ENCODE measurements at places on chromosomes 1 and 21.

- no peak for DNase-seq
These were observed 14.0 kb upstream of the PODN start for GRCh38 chr1:53047737-53048736.

GRCh38 chr1:108059945-108060344 lies 95.0 kb upstream of the VAV3 start:
- DNase-seq, result no peak

- no peak for DNase-seq
These were observed 76.5 kb downstream of the DHRS3 start for GRCh38 chr1:12541274-12542137.

GRCh38 chr1:162011337-162012012 lies 12.2 kb downstream of the OLFML2B start:
- DNase-seq, result no peak

- DNase-seq, result no peak
These were observed 172.2 kb upstream of the IRF2BP2 start for GRCh38 chr1:234782105-234782751.

DNA sequence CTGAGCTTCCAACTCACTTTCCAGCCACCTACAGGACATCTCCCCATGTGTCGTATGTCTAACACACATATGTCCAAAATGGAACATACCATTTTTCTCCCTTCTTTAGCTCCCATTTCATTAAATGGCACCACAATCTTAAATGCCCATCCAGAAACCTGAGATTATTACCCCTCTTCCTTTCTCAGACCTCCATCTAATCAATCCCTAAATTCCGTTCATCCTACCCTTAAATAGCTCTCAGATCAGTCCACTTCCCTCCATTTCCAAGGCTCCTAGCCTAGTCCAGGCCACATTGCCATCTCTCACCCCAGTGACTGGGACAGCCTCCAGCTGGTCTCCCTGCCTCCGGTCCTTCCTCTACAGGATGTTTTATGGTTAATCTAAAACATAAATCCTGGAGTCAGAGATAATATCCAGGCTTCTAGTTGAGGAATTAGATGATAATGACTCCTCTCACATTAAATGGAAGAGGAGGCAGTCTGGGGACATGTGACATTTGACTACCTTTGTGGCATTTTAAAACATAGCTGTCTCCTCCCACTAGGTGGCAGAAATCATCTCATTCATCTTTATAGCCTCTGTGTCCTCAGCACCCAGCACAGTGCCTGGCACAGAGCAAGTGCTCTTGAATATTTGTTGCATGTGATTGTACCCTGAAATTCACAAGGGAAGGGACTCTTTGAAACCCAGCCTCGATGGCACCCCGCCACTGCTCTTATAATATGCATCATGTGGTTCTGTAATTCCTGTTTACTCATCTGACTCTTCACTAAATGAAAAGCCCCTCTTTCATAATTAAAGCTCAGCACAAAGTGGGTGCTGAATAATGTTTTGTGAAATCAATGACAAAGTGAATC lies 102.3 kb downstream of the TMEM53 start:
- no peak for DNase-seq

GRCh38 chr1:12380326-12381249 lies 150.8 kb downstream of the VPS13D start:
- DNase-seq, result no peak

DNA sequence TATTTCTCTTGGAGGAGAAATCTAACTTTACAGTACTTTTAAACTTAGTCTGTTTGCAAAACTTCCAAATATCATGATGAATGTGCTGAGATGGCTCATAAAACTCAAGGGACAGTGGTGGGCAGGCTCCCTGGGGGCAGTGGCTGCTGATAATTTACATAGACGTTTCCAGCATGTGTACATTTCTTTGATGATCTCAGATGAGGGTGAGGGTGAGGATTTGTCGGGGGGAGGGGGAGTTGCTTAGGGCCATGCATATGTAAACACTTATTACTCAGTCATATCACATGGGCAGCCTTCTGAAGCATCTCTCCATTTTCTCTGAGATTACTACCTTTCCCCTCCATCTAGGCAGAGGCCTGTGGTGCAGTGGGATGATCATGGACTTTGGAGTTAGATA lies 152.9 kb upstream of the HMGB4 start:
- DNase-seq, result no peak

DNA sequence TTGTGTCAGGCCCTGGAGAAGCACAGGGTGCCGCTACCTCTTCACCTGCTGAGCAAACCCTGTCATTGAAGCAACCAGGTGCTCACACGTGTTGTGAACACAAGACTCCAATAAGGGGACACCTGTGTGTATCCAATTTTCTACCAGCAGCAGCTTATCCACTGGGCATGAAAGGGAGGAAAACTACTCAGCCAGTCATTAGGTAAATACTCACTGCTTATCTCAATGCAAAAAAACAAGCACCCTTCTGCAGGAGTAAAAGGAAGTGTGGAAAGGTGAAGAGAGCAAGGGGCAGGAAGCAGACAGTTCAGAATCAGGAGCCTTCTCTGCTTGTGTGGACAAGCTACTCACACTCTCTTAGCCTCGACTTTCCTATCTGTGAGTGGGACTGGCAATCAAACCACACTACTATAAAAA lies 148.9 kb downstream of the ETS2 start:
- DNase-seq, result no peak

DNA sequence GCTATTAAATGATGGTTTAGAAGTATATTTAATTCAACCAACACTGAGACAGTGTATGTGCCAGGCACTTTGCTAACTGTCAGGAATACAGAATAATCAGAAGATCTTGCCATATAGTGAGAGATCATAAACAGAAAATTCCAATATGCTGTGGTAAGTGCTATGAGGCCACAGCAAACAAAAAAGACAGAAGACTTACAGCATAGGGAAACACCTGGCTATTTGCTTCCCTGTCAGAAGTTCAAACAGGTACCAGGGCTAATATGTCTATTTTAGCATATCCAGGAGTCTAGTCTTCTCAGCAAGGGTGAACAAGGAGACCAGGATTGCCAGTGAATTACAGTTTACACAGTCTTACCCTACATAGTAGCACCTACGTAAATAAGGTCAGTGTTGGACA lies 30.4 kb downstream of the TRIT1 start:
- DNase-seq, result no peak

GRCh38 chr1:42145389-42145716 lies 7.9 kb upstream of the GUCA2B start:
- DNase-seq, result no peak
